ENCODE measurements at places on chromosomes 4 and X.
A peak's percentile ranks its signal among the peaks of the same experiment; 100 is the strongest.

- no peak for DNase-seq
Observed at GRCh38 chr4:75671802-75672421, 1.3 kb downstream of the G3BP2 start.

GRCh38 chr4:159395693-159396092 is 292.8 kb downstream of the RAPGEF2 start:
- no peak for DNase-seq

- DNase-seq: peak; percentile 60
Observed at GRCh38 chrX:53831662-53832635, 145.4 kb upstream of the HUWE1 start.

GRCh38 chrX:1601768-1602085 is 10.3 kb downstream of the AKAP17A start:
- no peak for DNase-seq

DNA sequence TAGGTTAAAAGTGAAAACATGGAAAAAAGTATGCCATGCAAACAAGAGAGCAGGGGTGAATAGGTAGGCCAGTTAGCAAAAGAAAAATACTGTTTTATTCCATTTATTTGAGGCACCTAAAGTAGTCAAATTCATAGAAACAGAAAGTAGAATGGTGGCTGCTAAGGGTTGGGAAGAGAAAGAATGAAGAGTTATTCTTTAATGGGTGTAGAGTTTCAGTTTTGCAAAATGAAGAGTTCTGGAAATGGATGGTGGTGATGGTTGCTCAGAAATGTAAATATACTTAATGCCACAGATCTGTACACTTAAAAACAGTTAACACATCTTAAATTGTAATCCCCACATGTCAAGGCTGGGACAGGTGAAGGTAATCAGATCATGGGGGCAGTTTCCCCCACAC is 29.7 kb downstream of the PARM1 start:
- no peak for DNase-seq

GRCh38 chr4:55635282-55635681 is 816 bp downstream of the NMU start:
- no peak for DNase-seq
